DND-41 (cell line): ENCODE measurements at places on chromosomes 3 and 15.
A peak's percentile ranks its signal among the peaks of the same experiment; 100 is the strongest.

GRCh38 chr3:74532446-74532845 lies 82.0 kb downstream of the CNTN3 start:
- no peaks in the 10 kb centered on the region for H3K27me3 ChIP-seq
- no peaks in the 10 kb centered on the region for H3K36me3 ChIP-seq
- H3K4me3 ChIP-seq, result no peak overlapping the region
- DNase-seq, result no peak

GRCh38 chr3:53137221-53137620 lies 7.0 kb upstream of the RFT1 start:
- H3K36me3 ChIP-seq, result no peaks in the 10 kb centered on the region
- no peaks in the 10 kb centered on the region for H3K4me1 ChIP-seq
- no peak overlapping the region for H3K27ac ChIP-seq
- DNase-seq, result no peak

DNA sequence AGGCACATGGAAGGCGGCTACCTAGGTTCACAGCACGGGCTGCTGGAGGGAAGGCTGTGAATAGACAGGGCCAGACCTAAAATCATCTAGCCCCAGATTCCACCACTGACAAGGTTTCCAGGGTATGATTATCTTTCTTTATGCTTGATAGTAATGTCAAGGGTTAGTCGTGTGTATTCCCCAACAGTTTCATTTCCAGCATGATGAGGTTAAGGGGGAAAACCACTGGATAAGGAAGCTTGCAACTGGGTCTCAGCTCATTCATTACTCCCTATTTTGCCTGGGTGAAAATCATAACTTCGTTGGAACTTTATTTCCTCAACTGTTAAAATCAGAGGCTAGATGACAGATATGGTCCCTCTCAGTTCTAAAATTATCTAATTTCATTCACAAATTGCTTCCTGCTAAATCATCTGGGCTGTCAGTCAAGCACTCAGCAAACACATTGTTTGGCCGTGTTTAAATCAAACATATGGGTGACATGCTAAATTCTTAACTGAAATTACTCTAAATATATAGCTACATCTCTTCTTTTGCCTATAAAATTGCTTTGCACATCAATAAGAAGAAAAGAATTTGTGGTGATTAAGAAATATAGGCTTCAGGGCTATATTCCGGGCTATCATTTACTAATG lies 111.7 kb downstream of the CYP19A1 start:
- H3K27ac ChIP-seq, result no peak overlapping the region
- H3K27me3 ChIP-seq, result no peaks in the 10 kb centered on the region
- no peaks in the 10 kb centered on the region for H3K36me3 ChIP-seq
- H3K4me3 ChIP-seq, result no peak overlapping the region
- H3K4me1 ChIP-seq, result no peaks in the 10 kb centered on the region
- no peak for DNase-seq

DNA sequence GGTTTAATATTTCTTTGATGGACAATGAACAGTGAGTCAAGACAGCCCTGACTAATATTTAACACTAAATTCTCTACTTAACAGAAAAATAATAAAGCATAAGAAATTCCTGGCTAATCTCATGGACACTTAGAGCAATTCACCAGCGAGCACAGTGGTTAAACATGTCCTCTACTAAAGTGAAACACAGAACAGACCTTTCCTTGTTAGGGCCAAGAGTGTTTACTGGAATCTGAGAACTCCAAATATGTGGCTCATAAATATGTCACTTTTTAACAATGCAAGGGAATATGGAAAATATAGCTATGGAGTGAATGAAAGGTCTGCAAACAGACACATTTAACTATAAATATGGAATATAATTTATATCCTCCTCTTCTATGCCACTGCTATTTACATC lies 18.6 kb upstream of the IGSF10 start:
- no peaks in the 10 kb centered on the region for H3K27me3 ChIP-seq
- H3K36me3 ChIP-seq, result no peaks in the 10 kb centered on the region
- DNase-seq, result no peak

DNA sequence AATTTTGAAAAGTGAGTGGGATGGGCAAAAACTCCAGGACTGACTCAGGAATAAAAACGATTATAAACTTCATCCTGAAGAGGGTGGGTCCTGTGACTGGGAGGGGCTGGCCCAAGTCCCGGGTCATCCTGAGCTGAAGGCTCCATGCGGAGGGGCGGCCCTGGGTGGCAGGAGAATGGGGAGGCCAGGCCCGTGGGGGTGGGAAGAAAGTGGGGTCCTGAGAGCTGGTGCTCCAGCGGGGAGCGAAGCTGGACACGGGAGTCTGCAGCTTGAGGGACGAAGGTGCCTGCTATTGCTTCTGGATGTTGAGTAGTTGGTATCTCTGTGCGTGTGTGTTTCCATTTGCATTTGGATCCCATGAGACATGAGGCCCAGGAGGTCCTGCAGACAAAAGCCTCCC lies 4.7 kb upstream of the OCA2 start:
- no peak for DNase-seq
- no peaks in the 10 kb centered on the region for H3K4me1 ChIP-seq
- no peak overlapping the region for H3K4me3 ChIP-seq
- H3K27me3 ChIP-seq, result no peaks in the 10 kb centered on the region
- no peaks in the 10 kb centered on the region for H3K36me3 ChIP-seq

GRCh38 chr15:39918688-39919385 lies 1.2 kb downstream of the GPR176 start:
- H3K27ac ChIP-seq, result no peak overlapping the region
- H3K4me1 ChIP-seq, result no peaks in the 10 kb centered on the region
- no peaks in the 10 kb centered on the region for H3K27me3 ChIP-seq
- DNase-seq, result no peak
- H3K4me3 ChIP-seq, result no peak overlapping the region
- no peaks in the 10 kb centered on the region for H3K36me3 ChIP-seq

GRCh38 chr3:35817216-35817615 lies 177.9 kb downstream of the ARPP21 start:
- no peaks in the 10 kb centered on the region for H3K27me3 ChIP-seq
- DNase-seq, result no peak
- no peak overlapping the region for H3K4me3 ChIP-seq
- no peak overlapping the region for H3K27ac ChIP-seq

GRCh38 chr3:45955017-45955647 lies 11.9 kb downstream of the CXCR6 start:
- H3K36me3 ChIP-seq, result peaks cover 98% of the 10 kb centered on the region
- DNase-seq, result no peak
- 0 out of 2 replicates have a peak overlapping the region, but pooled peaks have one; percentile 5 for H3K27ac ChIP-seq
- no peak overlapping the region for H3K4me3 ChIP-seq
- no peaks in the 10 kb centered on the region for H3K27me3 ChIP-seq

DNA sequence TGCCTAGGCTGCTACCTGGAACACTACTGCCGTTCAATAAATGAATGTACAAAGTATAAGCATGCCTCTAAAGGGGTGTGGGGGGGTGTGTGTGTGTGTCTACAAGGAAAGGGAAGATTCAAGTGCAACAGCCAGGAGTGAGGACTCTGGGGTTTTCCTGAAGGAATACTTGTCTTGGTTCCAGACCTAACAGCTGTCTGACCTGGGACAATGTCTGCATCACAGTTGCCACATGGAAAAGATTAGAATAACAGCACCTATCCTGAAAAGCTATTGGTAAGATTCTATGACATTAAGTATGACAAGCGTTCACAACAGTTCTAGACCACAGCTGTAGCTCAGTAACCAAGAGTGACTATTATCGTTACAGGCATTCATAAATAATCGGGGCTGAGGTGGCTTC lies 345.2 kb downstream of the FOXP1 start:
- no peaks in the 10 kb centered on the region for H3K36me3 ChIP-seq
- no peak for DNase-seq
- no peaks in the 10 kb centered on the region for H3K4me1 ChIP-seq
- H3K4me3 ChIP-seq, result no peak overlapping the region
- no peaks in the 10 kb centered on the region for H3K27me3 ChIP-seq

GRCh38 chr3:77931255-77932009 lies 891.5 kb downstream of the ROBO2 start:
- no peaks in the 10 kb centered on the region for H3K36me3 ChIP-seq
- no peaks in the 10 kb centered on the region for H3K27me3 ChIP-seq
- no peak for DNase-seq
- no peak overlapping the region for H3K4me3 ChIP-seq

DNA sequence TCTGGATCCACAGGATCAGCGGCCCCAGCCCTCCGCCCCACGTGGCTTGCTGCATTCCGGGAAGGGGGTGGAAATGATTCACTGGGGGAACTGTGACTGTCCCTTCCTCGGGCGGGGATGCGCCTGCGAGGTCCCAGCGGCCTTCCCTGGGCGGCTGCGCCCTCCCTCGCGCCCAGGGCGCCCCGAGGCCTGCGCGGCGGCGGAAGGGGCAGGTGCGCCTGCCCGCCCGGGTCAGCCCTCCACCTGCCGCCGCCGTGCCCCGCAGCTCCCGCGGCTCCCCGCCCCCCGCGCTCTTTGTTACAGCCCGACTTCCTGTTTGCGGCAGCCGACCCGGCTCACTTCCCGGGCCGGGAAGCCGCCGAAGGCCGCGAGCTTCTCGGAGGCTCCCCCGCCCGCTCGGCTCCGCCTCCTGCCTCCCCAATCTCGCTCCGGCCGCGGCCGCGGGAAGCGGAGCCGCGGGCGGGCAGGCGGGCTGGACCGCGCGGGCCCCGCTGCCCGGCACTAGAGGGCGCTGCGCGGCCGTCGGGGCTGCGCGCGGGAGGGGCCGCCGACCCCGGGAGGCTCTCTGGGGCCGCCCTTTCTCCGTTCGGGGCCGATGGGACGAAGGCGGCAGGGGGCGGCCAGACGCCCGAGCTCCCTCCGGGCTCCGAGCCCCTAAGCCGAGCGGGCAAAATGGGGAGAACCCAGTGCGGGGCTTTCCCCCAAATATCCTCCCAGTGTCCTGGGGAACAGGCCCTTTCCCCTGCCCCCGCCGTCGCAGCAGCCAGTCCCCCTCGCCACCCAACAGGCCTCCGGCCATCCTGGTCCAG lies 11.5 kb upstream of the CHAC1 start:
- peaks cover 32% of the 10 kb centered on the region for H3K4me1 ChIP-seq
- no peaks in the 10 kb centered on the region for H3K36me3 ChIP-seq
- H3K27ac ChIP-seq, result peak overlapping the region; percentile 47
- peak overlapping the region; percentile 35; the same call in 1 of the 2 replicates for H3K4me3 ChIP-seq
- DNase-seq, result peak; percentile 79

GRCh38 chr3:468172-468571 lies 271.6 kb downstream of the CHL1 start:
- no peak for DNase-seq
- H3K4me1 ChIP-seq, result no peaks in the 10 kb centered on the region
- no peak overlapping the region for H3K4me3 ChIP-seq
- H3K27me3 ChIP-seq, result no peaks in the 10 kb centered on the region
